CD4-positive, alpha-beta T cell treated with Interleukin-1 beta for 1 hour (primary cell): ENCODE measurements at places on chromosomes 3 and 15.
A peak's percentile ranks its signal among the peaks of the same experiment; 100 is the strongest.

GRCh38 chr15:54582863-54583643, 604.8 kb downstream of the UNC13C start:
- no peak for DNase-seq

GRCh38 chr15:96043591-96044171, 286.8 kb upstream of the NR2F2 start:
- DNase-seq, result no peak

DNA sequence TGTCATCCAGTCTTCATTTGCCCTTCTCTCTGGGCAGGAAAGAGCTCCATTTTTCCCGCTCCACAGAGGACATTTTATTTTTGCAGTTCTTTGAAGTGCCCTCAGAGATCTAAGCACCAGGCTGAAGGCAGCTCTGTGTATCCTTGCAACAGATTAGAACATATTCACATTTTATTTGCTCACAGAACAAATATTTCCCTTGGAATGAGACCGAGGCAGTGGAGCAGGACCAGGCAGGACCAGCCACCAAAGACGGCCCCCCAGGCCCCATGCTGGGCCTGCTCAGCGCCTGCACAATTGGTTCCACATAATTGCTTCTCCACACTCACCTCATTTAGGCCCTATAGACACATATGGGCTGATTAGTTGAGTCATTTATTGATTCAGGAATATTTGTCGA, 15.7 kb upstream of the ETV5 start:
- DNase-seq, result no peak

DNA sequence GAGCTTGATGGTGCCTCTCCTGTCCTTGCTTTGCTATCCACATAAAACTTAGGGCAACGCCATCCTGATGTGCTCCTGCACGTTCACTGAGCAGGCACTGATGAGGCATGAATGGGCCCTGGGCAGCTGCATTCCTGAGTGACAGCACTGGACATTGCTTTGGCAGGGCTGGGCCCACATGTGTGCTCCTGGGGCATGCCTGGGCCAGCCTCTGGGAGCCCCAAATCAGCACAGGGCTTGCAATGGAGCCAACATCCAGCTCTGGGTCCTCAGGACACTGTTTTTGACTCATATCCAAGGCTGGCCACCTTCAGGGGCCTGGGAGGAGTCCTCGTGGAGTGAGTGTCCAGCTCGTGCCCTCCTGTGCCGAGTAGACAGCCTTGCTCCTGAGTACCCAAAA, 5.9 kb upstream of the TKT start:
- no peak for DNase-seq

DNA sequence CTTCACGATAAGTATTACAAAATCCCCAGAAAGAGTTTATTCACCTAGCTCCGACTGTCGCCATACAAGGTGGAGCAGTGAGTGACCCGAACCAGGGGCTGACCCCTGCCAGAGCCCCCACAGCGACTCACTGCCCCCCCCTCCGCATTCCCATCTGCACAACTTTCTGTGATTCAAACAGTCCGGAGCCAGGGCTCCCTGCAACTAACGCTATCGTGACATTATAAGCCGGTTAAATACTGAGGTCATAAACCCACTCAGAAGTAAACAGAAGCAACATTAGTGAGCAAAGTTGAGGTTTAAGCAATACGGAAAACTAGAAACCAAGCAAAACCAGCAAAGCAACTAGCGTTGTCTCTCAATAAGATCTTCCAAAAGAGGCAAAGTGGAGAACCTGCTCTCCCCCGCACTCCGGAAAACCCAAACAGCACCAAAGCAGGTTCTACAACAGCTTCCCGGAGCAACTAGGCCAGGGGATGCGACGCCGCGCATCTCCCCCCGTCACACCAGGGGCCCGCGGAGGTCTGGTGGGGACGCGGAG, 642 bp downstream of the SCAP start:
- no peak for DNase-seq

- DNase-seq, result peak; percentile 27
These were observed 31.6 kb upstream of the SLC35G2 start for GRCh38 chr3:136787349-136787748.

DNA sequence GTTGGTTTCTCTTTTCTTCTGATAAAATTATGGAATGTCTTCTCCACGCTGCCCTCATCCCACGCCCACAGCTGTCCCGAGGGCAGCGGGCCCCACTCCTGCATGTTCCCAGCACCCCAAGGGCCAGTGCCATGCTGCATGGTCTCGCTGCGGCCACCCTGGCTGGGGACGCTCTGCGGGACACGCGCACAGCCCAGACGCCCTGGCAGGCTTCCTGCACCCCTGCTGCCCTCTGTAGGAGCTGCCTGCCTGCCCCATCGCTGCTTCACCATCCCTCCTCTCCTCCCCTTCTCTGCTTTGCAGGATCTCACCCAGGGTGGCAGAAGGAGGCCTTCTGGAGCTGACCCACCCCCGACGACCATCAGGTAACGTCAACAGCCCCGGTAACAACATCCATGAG, 22.8 kb downstream of the SLC6A1 start:
- DNase-seq, result no peak

DNA sequence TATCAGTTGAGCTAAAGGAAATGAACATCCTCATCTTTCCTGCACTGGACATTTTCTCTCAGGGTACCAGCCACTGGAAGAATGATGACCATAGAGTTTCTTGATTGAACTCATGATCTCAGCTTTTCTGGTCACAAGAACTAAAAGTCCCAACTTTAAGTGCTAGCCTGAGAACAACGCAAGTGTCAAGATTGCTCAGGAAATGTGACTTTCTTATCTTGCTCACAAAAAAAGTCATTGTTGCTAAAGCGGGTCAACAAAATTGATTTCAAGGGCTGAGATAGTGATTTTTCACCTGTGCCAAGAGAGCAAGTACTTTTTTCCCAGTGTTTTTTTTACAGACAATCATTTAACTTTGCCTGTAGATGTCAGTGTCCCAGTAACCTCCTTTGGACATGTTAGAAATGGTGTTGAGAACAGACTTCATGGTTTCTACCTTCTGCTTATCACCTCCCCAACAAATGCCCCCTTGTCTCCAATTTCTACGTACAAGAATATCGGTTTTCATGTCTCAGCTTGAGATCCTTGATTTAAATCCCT, 125.9 kb downstream of the SEMA6D start:
- DNase-seq, result no peak

GRCh38 chr3:150144191-150144708, 173.6 kb upstream of the PFN2 start:
- no peak for DNase-seq

- DNase-seq, result no peak
These were observed 33.9 kb upstream of the SLC41A3 start for GRCh38 chr3:126117786-126118185.

DNA sequence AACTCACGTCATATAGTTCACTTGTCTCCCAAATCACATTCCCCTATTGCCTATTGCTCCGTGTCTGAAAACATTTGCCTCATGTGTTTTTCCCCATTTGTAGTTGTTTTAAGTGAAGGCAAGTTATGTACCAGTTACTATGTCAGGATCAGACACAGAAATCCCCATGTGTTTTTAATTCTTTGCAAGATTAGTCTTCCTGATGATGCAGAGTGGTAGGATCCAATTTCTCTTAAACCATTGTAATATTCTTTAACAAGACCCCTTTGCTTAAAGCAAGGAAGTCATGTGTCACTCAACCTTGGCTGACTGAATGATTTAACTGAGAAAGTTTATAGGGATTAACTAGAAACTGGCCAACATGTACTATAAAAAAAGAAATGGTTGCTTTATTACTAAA, 164.4 kb downstream of the OPA1 start:
- no peak for DNase-seq

- no peak for DNase-seq
These were observed 142.1 kb upstream of the LRTM1 start for GRCh38 chr3:55069950-55070349.

DNA sequence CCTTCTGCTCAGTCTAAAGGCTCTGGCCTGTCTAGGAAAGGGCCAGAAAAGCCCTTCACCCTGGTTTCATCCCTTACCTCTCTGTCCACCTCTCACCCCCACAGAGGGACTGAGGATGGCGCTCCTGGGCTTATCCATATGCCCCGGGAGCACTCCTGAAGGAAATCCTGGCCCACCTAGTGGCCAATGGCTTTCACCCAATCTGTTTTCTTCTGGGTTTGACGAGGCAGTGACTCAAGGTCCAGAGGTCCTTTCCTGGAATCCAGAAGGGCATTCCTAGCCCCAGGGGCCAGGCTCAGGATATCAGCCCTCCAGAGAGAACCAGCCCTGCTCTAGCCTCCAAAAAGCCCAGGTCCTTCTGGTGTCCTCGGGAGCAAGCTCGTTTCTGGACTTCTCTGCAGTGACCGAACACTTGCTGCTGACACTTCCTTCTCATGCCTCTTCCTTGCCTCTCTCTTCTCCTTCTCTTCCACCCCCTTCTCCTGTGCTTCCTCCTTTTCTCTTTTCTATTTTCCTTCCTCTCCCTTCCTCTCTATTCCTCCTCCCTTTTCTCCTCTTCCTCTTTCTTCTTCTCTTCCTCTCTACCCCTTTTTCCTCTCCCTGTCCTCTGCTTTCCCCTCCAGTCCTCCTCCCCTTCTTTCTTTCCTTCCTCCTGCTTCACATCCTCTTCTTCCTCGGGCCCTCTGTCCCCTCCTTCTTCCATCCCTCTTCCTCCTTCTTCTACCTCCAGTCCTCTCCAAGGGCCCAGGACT, 59.6 kb downstream of the RHCG start:
- DNase-seq, result no peak

DNA sequence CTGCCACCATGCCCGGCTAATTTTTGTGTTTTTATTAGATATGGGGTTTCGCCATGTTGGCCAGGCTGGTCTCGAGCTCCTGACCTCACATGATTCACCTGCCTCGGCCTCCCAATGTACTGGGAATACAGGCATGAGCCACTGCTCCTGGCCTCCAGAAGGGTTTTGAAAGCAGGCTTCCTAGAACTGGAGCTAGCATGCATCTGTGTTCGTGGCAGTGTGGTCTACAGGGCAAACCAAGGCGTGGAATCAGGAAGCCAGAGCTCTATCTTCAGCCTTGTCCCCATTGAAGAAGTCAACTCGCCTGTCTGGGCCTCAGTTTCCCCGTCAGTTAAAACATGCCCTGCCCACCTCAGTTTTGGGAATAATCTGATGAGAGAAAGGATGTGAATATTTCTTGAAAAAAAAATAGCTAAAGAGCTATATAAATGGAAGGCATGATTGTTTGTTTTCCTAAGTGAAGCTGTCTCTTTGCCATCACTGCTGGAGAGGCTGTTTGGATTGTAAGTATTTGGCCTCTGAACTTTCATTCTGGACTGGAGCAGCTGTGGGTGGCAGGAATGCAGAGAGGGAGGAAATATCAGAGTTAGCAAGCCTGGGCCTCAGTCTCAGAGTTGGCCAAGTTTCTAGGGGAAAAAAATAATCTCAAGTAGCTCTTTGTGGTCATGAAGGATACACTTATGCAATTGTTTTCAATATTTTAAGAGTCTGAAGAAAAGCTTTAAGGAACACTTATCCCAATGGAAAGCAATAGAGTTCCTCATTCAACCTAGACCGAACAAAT, 36.5 kb upstream of the UACA start:
- no peak for DNase-seq
